ENCODE measurements at places on chromosomes 6 and 20.

DNA sequence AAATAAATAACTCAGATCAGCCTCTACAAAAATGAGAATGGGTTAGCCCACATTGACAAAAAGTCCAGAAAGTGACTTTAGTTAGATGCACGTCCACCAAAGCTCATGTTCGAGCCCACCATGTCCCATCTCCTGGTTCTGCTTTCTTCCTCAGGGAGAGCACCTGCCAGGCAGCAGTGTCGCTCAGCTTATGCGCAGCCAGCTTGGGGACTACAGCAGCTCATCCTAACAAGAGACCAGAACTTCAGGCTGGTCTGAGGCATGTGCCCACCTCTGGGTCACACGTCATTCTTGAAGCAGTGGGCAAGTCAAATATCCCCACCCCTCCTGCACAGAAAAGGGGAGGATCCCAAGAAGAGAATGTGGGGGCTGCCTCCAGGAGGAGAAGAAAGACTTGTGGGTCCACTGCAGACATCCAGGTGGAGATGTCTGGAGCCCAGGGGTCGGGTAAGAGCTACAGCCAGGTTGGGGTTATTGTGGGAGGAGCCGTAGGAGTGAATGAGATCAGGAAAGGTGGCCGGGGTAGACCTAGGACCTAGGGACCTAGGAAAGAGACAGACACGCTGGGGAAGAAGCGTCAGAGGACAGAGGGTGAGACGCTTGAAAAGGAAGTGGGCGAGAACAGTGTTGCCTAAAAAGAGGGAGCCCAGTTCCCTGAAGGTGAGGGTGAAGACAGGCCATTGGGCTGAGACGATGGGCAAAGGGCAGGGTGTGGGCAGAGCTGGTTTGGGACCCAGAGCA, 52.5 kb downstream of the SSR1 start:
- no peak for DNase-seq

DNA sequence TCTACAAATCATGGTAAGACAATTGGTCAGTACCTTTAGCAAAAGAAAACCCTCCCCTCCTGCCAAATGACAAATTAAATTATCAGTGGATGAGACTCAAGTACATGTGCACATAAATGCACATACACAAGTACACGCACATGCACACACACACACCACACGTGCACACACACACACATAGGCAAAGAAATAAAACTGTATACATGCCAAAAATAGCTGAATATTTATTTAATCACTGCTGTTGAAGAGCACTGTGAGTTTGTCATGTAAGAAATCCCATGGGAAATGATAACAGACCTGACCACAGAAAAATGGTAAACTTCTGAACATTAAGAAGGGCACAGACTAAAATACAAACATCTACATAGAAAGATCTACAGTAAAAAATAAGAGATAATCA, 46.6 kb upstream of the TNFAIP3 start:
- DNase-seq: no peak

GRCh38 chr20:5920581-5920980, 29.8 kb downstream of the TRMT6 start:
- DNase-seq: no peak

GRCh38 chr6:148658681-148659430, 88.0 kb upstream of the UST start:
- no peak for DNase-seq

DNA sequence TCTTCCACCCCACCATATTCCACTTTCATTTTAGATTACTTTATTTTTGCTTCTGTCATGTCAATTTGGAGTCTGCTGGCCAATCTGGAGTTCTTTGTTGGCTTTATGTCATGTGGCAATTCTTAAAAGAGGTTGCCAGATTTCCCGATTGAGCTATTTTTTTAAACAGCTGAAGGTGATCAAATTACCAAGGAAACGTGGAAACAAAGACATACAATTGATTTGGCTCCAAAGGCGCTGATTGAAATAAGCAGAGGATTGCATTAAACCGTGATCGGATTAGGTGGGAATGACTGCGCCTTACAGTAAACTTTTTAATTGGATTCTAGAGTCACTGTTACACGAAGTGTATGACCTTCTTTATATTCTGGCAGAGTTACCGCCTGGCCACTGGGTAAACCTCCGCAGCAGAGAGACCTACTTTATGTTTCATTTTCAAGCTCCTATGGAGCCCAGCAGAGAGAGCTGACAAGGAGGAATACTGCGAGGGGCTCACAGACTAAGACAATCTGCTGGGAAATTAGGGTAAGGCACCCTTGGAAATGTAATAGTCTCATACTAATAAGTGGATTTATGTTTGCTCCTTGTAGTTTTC, 37.9 kb downstream of the SIM1 start:
- no peak for DNase-seq

DNA sequence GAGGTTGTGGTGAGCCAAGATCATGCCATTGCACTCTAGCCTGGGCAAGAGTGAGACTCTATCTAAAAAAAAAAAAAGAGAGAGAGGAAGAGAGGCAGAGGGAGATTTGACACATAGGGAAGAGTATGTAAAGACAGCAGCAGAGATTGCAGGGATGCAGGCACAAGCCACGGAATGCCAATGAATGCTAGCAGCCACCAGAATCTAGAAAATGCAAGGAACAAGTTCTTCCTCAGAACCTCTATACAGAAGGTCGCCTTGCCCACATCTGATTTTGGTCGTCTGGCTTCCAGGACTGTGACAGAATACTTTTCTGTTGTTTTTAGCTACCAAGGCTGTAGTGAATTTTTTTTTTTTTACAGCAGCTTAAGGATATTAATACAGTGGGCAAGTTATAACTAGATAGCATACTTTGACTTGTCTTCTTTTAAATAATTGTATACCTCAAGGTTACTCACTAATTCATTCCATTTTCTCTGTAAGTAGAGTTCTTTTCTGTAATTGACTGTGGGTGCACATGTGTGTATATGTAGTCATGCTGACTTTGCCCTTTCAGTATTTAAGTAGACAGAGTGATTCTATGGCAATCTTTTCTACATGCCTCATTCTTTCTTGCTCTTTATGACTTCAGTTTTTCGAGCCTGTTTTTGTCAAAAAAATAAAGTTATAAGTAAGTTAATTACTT, 402.2 kb downstream of the GJA1 start:
- no peak for DNase-seq

DNA sequence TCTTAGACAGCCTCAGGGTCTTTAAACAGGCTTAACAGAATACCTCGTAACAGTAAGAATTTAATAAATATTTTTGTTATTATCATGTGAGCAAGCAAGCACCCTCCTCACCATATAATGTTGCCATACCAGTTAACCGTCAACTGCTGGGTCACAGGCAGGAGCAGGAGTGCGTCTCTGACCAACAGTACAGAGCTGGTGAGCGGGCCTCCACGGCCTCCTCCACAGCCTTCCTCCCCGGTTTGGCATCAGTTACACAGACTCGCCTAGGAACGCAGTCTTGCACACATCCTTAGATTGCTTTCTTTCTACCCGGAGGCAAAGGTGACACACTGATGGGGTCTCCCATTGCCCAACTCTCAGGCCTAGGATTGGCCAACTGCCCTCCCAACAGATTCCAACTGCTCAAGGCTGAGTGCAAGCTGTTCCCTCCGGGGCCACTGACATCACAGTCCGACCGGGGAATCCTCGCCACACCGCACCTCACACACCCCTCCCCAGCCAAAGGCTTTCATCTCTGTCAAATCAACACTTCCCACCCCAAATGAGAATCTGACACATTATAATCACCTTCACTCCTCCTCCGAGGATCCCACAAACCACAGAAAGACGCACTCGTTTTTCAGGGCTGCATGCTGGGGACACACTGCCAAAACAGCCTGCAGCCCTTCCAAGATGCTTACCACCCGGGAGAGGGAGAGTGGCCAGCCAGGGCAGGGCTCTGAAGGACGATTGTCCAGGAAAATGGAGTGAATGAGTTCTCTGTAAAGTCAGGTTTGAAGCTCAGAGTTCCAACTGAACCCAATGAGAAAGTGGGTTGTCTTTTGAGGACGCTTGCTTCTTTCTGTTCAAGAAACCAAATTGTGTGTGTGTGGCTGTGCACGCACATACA, 63.2 kb downstream of the PDE10A start:
- DNase-seq: no peak

- no peak for DNase-seq
These were observed 6.9 kb upstream of the CD40 start for GRCh38 chr20:46111028-46111835.

DNA sequence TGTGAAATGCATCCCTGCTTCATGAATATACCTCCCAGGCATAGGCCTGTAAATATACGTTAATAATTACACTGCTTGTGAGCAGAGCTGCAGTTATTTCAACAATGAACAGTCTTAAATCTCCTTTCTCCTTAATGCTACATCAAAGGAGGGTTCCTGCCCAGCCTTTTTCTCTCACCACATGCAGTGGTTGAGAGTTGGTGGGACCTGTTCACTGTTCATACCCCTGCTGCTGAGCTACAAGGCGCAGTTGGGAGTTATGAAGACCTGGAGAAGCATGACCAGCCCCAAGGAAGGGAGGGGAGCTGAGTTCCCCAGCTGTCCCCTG, 111.9 kb upstream of the FOXQ1 start:
- DNase-seq: no peak

DNA sequence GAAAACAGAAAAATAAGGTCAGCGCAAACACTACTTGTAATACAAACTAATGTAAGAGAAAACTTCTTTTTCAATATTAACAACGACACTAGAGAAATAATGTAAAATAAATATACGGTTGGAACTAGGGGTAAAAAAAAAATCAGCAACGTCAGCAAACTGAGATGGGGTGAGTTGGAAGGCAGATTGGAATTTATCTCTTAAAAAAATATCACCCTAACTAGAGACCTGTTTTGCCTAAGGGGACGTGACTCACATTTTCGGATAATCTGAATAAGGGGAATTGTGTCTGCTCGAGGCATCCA, 705 bp upstream of the UTRN start:
- DNase-seq: no peak

DNA sequence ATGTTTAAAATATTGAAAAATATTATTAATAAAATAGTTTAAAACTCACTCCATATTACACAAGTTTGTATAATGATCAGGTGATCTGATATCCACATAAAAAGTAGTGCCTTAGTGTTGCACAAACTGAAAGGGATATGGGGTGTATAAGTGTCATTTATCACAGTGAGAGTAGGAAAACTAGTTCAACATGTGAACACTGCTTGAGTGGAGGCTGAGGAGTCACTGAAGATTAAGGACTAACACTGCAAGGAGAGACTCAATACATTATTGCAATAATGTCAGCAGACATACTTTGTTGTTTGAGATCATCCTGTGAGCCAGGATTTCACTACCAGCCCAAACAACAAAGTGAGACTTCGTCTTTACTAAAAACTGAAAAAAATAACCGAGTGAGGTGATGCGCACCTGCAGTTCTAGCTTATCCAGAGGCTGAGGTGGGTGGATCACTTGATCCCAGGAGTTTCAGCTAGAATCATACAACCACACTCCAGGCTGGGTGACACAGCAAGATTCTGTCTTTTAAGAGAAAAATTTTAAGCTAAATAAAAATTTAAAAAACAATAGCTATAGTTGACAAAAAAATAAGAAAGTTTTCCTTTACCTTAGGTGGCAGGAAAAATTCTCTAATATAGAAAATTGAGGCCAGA, 2.4 kb upstream of the KHDC1L start:
- no peak for DNase-seq

GRCh38 chr6:37615564-37616340, 81.9 kb downstream of the MDGA1 start:
- DNase-seq: peak; percentile 52

DNA sequence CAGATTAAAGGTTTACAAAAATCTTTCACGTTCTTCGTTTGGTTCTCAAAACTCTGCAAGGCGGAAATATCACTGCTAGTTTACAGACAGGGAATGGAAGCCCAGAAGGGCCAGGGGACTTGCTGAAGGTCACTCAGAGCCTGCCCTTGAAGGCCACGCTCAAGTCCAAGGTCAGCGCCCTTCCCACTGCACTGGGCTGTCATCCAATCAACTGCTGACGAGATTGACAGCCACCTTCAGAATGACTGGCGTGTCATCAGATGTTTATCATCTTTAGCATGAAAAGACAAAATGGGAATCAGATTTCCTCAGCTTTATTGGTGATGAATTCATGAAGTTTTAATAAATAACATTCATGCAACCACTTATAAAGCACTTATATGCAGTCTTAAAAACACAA, 16.5 kb downstream of the RNASET2 start:
- DNase-seq: no peak
